ENCODE measurements at places on chromosomes 6 and 20. TPM values are rescaled to one million over a fixed set of nuclear protein-coding genes. Genes with fewer than 3 reads are reported as not detected.

DNA sequence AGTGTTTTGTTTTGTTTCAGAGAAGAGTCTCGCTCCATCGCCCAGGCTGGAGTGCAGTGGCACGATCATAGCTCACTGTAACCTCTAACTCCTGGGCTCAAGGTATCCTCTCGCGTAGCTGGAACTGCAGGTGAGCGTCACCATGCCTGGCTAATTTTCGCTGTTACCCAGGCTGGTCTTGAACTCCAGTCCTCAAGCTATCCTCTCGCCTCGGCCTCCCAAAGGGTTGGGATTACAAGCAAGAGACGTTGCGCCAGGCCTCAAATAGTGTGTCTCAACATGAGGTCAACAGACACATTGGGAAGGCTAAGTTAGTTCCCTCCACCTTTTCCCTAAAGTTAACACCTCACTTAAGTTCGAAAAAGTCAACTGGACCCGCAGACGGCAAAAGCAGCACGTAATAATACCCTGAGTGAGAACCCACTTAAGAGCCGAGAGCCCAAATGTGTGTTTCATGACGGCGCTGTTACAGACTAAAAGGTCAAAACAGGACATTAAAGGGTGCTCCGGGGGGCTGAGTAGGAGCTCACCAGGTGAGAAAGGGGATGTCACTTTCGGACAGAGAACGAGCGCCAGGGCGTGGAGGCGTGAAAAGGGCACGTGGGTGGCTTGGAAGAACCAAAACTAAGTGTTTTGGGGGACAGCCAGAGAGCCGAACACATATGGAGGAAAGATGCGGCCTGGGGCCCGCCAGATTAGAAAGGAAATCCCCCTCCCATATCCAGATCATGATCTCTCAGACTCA lies 499 bp downstream of the TTI1 start:
- H3K27ac ChIP-seq, result peak overlapping the region; percentile 93
- peak overlapping the region; percentile 69 for H3K4me3 ChIP-seq
- no peak for DNase-seq
- no peaks in the 10 kb centered on the region for H3K27me3 ChIP-seq
- H3K4me1 ChIP-seq, result peaks cover 48% of the 10 kb centered on the region
- H3K36me3 ChIP-seq, result no peaks in the 10 kb centered on the region

DNA sequence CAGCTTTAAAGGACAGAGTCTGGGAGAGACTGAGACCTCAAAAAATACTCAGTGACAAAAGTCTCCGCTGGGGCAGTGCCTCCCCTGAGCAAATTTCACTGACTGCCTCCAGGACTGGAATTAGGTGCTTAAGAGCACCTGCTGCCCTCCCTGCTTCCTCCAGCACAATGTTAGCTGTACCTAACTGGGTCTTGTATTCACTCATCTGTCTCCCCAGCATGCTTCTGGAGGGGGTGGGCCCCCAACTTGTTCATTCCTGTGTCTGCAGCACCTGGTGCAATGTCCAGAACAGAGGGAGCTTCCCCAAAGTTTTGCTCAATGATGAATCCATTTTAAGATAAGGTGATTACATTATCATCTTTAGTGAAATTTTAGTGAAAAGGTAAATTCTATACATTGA lies 650.7 kb downstream of the KIF16B start:
- no peaks in the 10 kb centered on the region for H3K4me1 ChIP-seq
- H3K27me3 ChIP-seq, result no peaks in the 10 kb centered on the region
- peak; percentile 42 for DNase-seq

- no peak overlapping the region for H3K4me3 ChIP-seq
- no peaks in the 10 kb centered on the region for H3K4me1 ChIP-seq
- no peak overlapping the region for H3K27ac ChIP-seq
These were observed 10.9 kb downstream of the IL20RA start for GRCh38 chr6:137033828-137034227.

DZANK1 gene
- total RNA-seq, result 2.1 TPM
